ENCODE measurements at places on chromosomes 6 and 20.
A peak's percentile ranks its signal among the peaks of the same experiment; 100 is the strongest.

GRCh38 chr20:4592316-4593148 is 129.2 kb upstream of the PRND start:
- peak; percentile 52 for DNase-seq

- no peak for DNase-seq
Observed at GRCh38 chr6:116218172-116218633, 35.7 kb downstream of the TSPYL4 start.

DNA sequence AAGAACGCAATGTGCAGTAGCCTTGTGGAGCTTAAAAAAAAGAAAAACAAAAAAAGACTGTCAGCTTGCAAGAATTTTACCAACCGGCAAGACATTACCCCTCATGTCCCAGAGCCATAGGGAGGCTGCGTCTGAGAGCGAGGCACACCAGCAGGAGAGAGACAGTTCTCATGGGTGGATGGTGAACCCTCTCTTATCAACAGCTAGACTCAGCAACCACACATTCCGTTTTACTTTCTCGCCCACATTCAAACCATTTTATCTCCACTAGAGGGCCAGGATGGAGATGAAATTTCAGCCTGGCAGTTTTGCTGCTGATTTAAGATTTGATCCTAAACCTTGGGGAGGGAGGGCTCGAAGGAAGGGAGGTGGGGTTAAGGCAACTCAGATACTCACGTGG is 247.0 kb downstream of the ATXN1 start:
- peak; percentile 25 for DNase-seq

- no peak for DNase-seq
Observed at GRCh38 chr6:164208371-164208770, 793.9 kb downstream of the QKI start.

GRCh38 chr6:6725468-6726209 is 137.1 kb downstream of the LY86 start:
- no peak for DNase-seq

DNA sequence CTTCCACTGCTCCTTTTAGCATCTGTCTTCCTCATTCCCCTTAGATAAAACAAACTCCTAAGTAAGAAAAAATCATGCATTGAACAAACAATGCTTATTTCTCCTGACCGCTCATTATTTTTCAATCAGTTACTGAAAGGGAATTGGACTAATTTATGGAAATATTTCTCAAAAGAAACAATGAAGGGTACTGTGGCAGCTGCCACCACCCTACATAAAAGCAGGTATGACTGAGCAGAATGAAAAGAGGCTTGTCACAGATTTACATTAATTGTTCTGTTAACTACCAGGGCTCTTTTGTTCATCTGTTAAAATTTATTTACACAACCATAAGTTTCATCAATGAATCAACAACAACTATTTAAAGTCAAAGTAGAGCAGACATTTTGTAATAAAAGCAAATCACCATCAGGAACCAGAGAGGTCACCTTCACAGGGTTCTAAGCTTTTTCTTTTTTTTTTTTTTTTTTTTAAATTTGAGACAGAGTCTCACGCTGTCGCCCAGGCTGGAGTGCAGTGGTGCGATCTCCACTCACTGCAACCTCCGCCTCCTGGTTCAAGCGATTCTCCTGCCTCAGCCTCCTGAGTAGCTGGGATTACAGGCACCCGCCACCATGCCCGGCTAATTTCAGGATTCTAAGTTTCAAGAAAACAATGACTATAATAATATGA is 204.0 kb downstream of the PTPRK start:
- no peak for DNase-seq

DNA sequence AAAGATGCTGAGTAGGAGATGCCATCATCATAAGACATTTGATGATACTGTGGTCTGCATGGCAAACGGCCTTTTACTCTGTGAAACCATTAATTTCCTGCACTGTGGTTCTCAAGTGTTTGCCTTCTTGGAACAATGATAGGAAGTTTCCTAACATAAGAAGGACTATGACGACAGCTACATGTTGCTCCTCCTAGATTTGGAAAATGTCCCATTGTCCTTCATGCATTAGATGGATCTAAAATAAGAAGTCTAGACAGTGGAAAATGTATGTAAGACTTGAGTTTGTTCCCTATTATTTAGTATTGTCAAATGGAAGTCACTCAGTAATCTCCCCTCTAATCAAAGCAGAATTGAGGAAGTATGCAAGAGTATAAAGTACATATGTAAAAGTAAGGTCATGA is 98.5 kb upstream of the TMEM170B start:
- no peak for DNase-seq

- no peak for DNase-seq
Observed at GRCh38 chr6:64520050-64520449, 884.4 kb downstream of the PHF3 start.

DNA sequence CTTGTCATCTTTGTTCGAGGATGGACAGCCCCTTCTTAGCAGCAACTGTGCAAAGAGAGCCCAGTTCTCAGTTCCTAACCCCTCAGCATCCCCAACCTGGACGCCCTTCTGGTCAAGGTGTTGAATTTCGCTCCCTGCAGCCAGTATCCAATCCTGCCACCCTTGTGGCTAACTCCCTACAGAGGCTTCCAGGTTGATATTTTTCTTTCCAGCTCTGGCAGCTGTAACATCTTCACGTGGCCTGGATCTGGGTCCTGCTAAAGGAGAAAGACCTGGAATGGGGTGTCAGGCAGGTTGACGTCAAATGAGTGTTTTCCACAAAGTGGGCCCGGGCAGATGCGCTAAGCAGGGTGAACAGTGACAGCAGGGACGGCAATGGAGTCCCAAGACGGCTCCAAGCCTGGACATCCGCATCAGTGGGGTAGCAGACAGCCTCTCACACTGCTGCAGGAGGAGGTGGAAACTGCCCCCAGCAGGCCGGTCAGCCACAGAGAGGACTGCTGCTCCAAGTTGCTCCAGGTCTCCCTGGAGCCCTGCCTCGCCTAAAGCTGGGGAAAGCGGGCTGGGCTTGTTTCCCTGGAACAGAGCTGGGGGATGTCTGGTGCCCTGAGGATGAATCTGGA is 1.0 kb upstream of the YTHDF1 start:
- DNase-seq = no peak
